Spleen (tissue), 13 donors: ENCODE measurements at places on chromosomes 7 and 10. TPM values are rescaled to one million over a fixed set of nuclear protein-coding genes. Genes with fewer than 3 reads are reported as not detected.

Gene SMKR1
- 1.4 TPM for polyA plus RNA-seq

Gene ZNF789
- polyA plus RNA-seq: 10.7 TPM

Gene ZNF25
- polyA plus RNA-seq: 5.3 TPM

Gene TRIM56
- polyA plus RNA-seq: 6.3 TPM

Gene DENND2A
- 7.7 TPM for polyA plus RNA-seq

Gene TAS2R39
- not detected for polyA plus RNA-seq

Gene AGBL3
- 1.5 TPM for polyA plus RNA-seq

Gene C10orf105
- polyA plus RNA-seq: 0.20 TPM

Gene SLC13A1
- polyA plus RNA-seq: not detected

Gene COX15
- 14.8 TPM for polyA plus RNA-seq

Gene TRUB1
- 6.9 TPM for polyA plus RNA-seq

Gene HOXA5
- 2.2 TPM for polyA plus RNA-seq

Gene FOXI2
- polyA plus RNA-seq: 0.05 TPM

Gene GDF2
- not detected for polyA plus RNA-seq

Gene MEOX2
- polyA plus RNA-seq: 0.24 TPM

Gene VSTM2A
- polyA plus RNA-seq: not detected

Gene CCDC126
- polyA plus RNA-seq: 4.3 TPM

Gene CAV2
- polyA plus RNA-seq: 15.5 TPM

Gene NODAL
- polyA plus RNA-seq: not detected

Gene CHAT
- polyA plus RNA-seq: not detected

Gene IL2RA
- polyA plus RNA-seq: 9.7 TPM

Gene RET
- polyA plus RNA-seq: 0.11 TPM

Gene FAM25A
- polyA plus RNA-seq: not detected

Gene STARD3NL
- 24.1 TPM for polyA plus RNA-seq

Gene DLX5
- not detected for polyA plus RNA-seq

Gene PHTF2
- polyA plus RNA-seq: 14.9 TPM

Gene SBDS
- polyA plus RNA-seq: 45.1 TPM

Gene EPO
- polyA plus RNA-seq: 0.26 TPM

Gene SLC26A3
- 0.13 TPM for polyA plus RNA-seq

Gene FKBP9
- 3.7 TPM for polyA plus RNA-seq

Gene RNF148
- polyA plus RNA-seq: not detected

Gene TUBAL3
- polyA plus RNA-seq: not detected

Gene MAGI2
- polyA plus RNA-seq: 0.74 TPM

Gene ANK3
- 4.2 TPM for polyA plus RNA-seq

Gene PAX2
- not detected for polyA plus RNA-seq

Gene GNG11
- 36.0 TPM for polyA plus RNA-seq

Gene PIP
- not detected for polyA plus RNA-seq

Gene HOXA1
- 0.33 TPM for polyA plus RNA-seq

Gene ABCB1
- 3.0 TPM for polyA plus RNA-seq

Gene SFMBT2
- polyA plus RNA-seq: 4.4 TPM

Gene CTTNBP2
- polyA plus RNA-seq: 1.4 TPM

Gene LIPF
- 0.23 TPM for polyA plus RNA-seq

Gene PITRM1
- polyA plus RNA-seq: 50.9 TPM
